ENCODE measurements at places on chromosomes 11 and 22.

DNA sequence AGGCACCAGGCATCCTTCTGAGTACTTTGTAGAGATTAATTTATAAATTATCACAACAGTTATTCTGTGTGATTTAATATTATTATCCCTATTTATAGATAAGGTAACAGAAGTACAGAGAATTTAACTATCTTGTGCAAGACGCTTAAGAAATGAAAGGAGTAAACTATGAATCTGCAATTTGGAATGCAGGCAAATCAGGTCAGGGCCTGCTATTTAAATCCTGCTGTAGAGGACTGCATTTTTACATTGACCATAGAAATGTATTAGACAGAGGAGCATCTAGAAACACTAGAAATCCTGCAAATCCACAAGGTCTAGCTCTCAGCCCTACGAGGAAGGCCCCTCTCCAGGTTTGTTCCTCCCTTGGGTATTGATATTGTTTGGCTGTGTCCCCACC lies 336.2 kb downstream of the ETS1 start:
- DNase-seq: no peak

DNA sequence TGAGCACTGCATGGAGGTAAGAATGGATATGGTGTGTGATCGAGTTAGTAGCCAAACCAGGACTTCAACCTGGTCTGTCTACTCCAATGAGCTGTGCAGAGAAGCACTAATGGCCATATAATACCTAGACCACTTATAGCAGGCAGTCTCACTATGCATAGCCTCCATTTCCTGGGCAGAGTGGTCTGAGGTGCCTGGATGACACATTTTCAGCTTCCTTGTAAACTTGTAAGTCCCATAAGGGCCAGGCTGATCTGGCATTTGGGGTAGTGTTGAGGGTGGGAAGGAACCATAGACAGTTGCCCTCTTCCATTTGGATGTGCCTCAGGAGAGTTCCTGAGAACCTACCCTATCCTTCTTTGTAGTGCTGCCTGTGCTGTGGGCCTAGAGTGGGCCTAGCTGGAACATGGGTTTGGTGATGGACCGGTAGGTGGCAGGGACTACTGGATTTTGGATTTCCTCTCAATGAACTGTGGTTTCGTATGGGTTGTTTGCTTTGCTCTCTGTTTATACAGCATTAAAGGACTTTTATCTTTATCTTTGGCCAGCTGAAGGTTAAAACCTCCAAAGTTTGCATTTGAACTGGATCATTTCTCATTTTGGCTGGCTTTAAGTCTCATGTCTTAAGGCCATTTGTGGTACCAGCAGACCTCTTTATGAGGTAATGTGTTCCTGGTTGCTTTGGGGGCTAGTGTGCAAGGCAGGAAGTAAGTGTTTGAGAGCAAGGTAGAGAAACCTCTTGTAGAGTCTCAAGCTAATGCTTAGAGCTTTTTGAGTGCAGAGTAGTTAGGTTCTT lies 86.9 kb downstream of the STIM1 start:
- no peak for DNase-seq

GRCh38 chr22:35866651-35867050 lies 149.0 kb downstream of the APOL5 start:
- DNase-seq: no peak

GRCh38 chr22:37383341-37383740 lies 43.9 kb downstream of the ELFN2 start:
- DNase-seq: no peak

DNA sequence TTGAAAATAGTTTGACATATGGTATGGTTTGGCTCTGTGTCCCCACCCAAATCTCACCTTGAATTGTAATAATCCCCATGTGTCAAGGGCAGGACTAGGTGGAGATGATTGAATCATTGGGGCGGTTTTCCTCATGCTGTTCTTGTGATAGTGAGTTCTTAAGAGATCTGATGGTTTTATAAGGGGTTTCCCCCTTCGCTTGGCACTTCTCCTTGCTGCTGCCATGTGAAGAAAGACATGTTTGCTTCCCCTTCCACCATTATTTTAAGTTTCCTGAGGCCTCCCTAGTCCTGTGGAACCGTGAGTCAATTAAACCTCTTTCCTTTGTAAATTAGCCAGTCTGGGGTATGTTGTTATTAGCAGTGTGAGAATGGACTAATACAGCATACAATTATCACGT lies 7.7 kb downstream of the KCTD21 start:
- DNase-seq: no peak

DNA sequence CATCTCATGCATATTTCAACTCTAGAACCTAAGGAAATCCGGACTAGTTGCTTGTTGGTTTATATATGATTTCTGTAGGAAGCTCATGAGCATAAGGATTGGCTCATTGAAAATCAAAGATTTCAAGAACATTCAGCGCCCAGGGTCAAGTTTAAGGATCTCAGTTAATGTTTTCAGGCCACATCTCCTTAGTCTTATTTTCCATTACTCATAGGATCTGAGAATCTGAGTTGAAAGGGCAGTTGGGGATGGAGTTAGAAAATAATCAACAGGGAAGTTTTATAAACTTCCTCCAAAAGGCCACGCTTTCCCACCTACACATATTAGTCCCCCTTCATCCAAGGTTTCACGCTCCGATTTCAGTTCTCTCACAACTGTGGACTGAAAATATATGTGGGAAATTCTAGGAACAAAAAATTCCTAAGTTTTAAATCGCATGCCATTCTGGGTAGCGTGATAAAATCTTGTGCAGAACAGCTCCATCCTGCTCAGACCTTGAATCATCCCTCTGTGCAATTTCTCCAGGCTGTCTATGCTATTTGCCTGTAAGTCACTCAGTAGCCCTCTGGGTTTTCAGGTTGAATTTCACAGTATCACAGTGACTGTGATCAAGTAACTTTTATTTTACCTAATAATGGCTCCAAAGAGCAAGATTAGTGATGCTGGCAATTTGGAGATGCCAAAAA lies 160.2 kb downstream of the KIRREL3 start:
- DNase-seq: no peak

GRCh38 chr11:133579165-133580031 lies 47.1 kb upstream of the OPCML start:
- no peak for DNase-seq

- no peak for DNase-seq
These were observed 12.6 kb upstream of the SPON1 start for GRCh38 chr11:13949876-13950275.

DNA sequence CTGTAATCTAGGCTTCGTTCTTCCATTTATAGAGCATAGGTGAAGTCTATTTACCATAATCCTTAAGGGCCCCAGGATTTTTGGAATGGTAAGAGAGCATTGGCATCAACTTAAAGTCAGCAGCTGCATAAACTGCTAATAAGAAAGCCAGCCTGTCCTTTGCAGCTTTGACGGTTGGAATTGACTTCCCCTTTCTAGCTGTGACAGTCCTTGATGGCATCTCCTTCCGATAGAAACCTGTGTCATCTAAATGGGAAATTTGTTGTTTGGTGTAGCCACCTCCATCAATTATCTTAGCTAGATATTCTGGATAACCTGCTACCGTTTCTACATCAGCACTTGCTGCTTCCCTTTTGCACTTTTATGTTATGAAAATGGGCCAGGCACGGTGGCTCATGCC lies 58.0 kb upstream of the GLYATL1B start:
- DNase-seq: no peak

All from activated T-cell treated with anti-CD3 and anti-CD28 coated beads, Interleukin-2, amount 50 U/mL, for 72 hours (primary cell).